Spleen (tissue), 13 donors: ENCODE measurements at places on chromosomes 4 and X.

DNA sequence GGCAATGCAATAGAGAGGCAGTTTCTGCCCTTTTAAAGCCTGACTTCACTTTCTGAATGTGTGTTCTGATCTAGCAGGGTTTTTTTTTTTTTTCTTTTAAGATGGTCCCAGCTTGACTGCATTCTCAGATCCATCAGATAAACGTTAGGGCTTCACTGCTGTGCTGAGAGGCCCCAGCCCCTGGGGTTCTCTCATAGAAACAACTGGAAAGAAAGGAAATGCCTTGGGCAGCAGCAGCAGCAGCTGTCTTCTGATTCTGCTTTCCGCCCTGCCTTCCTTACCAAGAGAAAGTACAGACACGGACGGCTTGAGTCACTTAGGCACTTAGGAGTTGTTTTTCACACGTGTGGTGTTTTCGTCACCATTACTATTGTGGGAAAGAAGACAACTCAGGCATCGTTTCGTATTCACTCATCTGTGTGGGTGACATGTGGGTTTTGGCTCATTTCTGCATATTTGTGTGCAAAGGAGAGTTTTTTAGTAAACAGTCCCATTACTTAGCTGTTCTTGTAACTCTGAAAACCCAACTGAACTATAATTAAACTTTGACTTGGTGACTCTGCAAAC lies 172.0 kb downstream of the PTTG2 start:
- no peak for DNase-seq

DNA sequence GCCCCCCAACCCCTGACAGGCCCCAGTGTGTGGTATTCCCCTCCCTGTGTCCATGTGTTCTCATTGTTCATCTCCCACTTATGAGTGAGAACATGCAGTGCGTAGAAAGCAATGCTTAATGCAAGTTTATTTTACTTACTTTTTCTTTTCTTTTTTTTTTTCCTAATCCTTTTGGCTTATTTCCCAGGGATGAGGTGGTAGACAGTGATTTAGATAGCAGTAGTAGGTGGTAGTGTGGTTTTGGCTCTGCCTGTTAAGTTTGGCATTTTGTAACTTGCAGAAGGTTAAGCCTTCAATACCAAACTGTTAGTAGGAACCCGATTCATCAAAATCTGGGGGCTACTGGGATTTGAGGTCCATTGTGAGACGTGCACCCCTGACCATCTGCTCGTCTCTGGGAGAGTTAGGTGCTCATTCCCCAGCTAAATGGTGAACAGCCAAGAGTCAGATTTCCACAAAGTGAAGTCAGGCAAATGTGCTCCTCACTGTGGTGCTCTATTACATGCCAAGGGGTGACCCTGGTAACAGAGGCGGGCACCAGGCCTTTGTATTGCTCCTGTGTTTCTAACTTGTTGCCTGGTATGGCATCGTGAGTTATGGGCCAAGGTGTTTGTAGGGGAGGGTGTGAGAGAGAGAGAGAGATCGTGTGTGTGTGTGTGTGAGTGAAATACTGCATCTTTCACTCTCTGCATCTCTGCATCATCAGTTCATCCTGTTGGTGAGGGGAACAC lies 70.3 kb downstream of the PHOX2B start:
- DNase-seq: no peak

DNA sequence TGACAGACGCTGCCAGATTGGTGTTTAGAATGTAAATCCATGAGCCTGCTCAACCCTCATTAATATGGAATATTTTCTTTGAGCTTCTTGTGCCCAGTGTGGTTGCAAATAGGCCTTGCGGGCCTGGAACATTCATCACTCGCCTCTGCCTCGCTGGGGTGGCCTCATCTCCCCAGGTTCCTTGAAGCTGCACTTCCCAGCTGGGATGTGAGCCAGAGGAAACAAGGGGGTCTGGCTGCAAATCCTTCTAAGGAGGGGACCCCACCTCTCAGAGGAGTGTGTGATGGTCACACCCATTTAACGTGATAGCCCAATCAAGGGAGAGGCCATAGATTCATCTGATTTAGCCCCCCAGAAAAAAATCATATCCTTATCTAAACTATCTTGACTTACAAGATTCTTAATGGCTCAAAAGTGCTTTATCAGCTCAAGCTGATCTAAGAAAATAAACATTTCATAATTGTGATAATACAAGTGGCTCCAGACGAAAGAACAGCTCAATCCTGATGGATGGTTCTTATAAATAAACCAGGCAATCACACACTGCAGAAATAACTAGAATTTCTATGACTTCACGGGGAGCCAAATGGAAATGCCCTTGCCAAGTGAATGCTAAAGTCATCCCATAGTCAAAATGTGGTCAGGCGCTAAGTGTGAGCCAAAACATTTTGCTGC lies 189.9 kb downstream of the PTTG2 start:
- no peak for DNase-seq

GRCh38 chr4:12507868-12508481 lies 976.2 kb downstream of the RAB28 start:
- DNase-seq: no peak

GRCh38 chr4:86450861-86451260 lies 91.0 kb upstream of the MAPK10 start:
- no peak for DNase-seq

- no peak for DNase-seq
These were observed 64.3 kb upstream of the GPR174 start for GRCh38 chrX:79080141-79080540.

DNA sequence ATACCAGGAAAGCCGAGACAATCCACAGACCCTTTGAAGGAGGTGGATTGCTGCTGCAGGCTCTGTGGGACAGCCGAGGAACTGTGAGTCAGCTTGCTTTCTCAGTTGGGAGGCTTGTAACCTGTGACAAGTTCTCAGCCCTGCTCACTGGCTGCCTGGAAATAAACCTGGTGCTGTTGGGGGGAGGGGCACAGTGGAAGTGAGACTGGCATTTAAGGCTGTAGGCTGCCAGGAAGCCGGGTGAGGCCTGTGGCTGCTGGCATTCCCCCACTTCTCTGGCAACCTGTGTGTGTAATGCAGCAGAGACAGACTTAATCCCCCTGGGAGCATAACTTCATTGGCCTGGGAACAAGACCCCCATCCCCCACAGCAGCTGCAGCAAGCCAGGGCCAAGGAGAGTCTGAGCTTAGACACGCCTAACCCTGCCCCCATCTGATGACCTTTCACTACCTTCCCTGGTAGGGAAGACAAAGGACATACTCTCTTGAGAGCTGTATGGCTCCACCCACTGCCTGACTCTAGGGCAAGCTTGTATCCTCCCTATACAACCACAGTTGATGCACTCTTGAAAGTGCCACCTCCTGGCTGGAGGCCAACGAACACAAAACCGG lies 64.1 kb downstream of the ALPK1 start:
- no peak for DNase-seq

DNA sequence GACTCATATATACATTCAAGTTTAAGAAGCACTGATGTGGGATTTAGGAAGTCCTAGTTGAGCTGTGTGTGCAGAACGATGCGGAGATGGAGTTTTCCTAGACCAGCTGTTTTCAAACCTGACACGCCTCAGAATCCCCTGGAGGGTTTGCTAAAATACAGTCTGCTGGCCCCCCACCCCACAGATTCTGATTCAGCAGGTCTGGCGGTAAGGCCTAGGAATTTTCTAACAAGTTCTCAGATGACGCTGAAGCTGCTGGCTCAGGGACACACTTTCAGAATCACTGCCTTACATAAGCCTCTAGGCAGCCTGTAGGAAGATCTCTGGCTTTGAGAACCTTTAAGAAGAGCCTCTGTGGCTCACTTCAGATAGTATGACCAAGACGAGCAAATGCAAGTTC lies 73.1 kb downstream of the PHEX start:
- DNase-seq: no peak

- DNase-seq: no peak
These were observed 89.4 kb upstream of the DKK2 start for GRCh38 chr4:107125496-107125895.

DNA sequence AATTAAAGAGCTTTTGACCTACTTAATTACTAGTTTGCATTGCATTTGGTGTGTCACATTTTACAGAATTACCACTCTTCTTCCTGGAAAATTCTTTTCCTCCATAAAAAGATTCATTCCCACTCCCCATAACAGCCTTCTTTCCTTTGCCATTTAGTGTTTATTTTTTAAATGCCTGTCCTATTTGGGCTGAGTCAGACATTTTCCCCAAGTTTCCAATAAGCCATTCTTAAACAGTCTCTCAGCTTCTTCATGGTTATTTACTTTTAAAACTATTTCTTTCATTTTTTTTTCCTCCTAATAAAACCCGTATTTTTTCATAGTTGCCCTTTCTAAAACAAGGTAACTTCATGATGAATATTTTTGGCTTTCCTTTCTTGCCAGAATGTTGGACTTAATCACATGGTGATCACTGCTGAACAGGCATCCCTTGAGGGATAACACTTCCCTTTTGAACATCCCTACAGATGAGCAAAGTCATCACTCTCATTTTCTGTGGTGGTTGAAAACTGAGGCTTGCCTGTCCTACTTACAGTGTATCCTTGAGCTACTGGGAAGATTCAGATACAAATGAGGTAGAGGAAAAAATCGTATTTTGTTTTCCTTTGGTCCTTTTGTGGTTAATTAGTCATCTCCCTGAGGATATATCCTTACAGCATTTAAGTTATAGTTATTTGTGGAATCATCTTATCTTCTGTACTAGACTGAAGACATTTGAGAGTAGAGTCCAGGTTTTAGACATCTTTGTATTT lies 520.5 kb upstream of the NR3C2 start:
- no peak for DNase-seq

DNA sequence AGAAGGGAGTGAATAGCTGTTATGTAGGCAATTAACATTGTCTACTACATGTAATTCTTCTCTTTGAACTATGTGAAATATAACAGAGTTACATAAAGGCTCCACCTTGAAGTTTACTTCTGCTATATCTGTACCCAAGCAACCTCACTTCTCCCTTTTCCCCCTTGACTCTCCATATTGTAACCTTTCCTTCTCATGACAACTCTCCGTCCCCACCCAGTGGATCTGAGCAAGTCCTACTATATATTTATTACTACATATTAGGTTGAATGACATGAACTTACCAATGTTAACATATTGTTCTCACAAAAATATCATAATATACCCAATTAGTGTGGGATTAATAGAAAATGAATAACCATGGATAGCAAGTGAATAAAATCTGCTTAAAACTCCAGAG lies 93.2 kb upstream of the ATP8A1 start:
- DNase-seq: no peak

DNA sequence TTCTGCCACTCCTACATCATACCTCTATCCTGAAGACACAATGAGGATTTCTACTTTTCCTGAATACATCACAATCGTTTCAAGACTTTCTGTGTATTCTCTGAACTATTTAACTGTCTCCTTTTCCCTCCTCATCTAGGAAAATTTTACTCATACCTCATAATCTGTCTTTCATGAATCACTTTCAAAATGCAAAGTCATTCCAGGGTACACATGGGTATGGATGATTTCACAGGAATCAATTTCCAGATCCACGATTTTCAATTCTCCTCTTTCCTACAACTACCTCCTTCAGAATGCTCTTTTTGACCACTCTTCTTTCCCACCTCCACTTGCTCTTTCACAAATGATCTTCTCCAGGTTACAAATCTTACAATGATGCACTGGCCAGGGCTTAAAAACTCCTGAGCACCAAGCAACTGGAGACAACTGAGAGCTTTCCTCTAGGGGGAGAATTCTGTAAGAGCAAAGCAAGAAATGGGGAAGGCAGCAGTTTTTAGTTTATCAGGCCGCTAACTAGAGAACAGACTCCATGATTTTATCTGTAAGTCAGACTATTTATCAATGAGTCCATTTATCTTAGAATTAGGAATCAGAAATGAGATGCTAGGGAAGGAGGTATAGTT lies 116.4 kb downstream of the PPP3CA start:
- DNase-seq: no peak
